ENCODE measurements at places on chromosomes 13 and 19. TPM values are rescaled to one million over a fixed set of nuclear protein-coding genes. Genes with fewer than 3 reads are reported as not detected.

The SLC1A6 gene
- total RNA-seq, result not detected

The FAM174C gene
- total RNA-seq, result 53.2 TPM

The APOC4 gene
- total RNA-seq, result not detected

The PRRG2 gene
- total RNA-seq, result 1.1 TPM

The ATP8B3 gene
- 0.80 TPM for total RNA-seq

The CRB3 gene
- not detected for total RNA-seq

The WASF3 gene
- total RNA-seq, result 136 TPM

The CYP2F1 gene
- total RNA-seq, result not detected

The WDR88 gene
- not detected for total RNA-seq

The CERS1 gene
- total RNA-seq, result 0.45 TPM

The CYP4F2 gene
- total RNA-seq, result not detected

The CADM4 gene
- total RNA-seq, result 1.4 TPM

The ALG5 gene
- 44.0 TPM for total RNA-seq

The LILRB4 gene
- total RNA-seq, result 14.2 TPM

The CBARP gene
- total RNA-seq, result 6.2 TPM

The HIPK4 gene
- 0.29 TPM for total RNA-seq

The ADAMTS10 gene
- 19.0 TPM for total RNA-seq

The CD70 gene
- not detected for total RNA-seq

The TMEM86B gene
- total RNA-seq, result 1.6 TPM

The CYP4F8 gene
- total RNA-seq, result not detected

The RNF225 gene
- not detected for total RNA-seq

The TMEM145 gene
- total RNA-seq, result not detected

The ZNF787 gene
- 35.1 TPM for total RNA-seq

The CNFN gene
- total RNA-seq, result 2.2 TPM

The ZNF766 gene
- 10.1 TPM for total RNA-seq

The FLT1 gene
- total RNA-seq, result 65.9 TPM

The EID2B gene
- total RNA-seq, result 2.1 TPM

The RRAS gene
- 107 TPM for total RNA-seq

The GSK3A gene
- 36.0 TPM for total RNA-seq

The CRTC1 gene
- 13.9 TPM for total RNA-seq

The ELL gene
- total RNA-seq, result 38.4 TPM

The TUBA3C gene
- not detected for total RNA-seq

The NLRP4 gene
- not detected for total RNA-seq

The IZUMO4 gene
- 2.4 TPM for total RNA-seq

The OR7G3 gene
- total RNA-seq, result not detected

The F10 gene
- 6.6 TPM for total RNA-seq

The KIR3DL1 gene
- not detected for total RNA-seq

The CATSPERD gene
- not detected for total RNA-seq

The LRRC8E gene
- total RNA-seq, result 1.8 TPM

Data from mesenteric fat pad (tissue), 1 donor.